Omental fat pad (tissue), 4 donors: ENCODE measurements at places on chromosomes 13 and 19. TPM values are rescaled to one million over a fixed set of nuclear protein-coding genes. Genes with fewer than 3 reads are reported as not detected.

DNA sequence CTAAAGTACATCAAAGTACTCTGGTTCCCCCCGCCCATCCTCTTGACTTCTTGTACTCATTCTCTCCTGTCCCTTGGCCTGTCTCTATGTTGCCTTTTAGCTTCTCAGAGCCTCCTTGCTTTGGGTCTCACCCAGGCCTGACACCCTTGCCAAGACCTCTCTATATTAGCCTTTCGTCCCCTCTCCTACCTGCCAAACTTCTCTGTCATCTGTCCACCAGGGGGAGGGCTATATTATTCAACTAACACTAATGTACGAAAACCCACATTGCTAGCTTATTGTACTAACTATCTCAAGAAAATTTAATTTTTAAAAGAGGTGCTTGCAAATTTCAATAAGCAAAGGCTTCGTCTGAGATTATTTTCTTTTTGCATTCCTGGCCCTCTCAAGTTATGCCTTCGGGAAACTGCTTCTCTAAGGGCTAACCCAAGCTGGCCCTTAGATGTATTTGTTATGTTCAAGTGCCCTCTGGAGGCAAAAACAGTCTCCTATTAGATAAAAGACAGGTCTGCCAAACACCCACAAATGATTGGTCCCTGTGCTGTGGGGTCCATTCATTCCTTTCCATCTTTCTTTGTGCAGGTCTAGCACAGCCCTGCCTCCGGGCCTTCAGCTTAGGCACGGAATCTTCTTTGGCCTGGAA lies 6.3 kb upstream of the MRPS31 start:
- no peak for DNase-seq

Gene CADM4
- 3.5 TPM for total RNA-seq

- no peak for DNase-seq
Measured at GRCh38 chr13:93922063-93922855, 557.2 kb downstream of the DCT start.

Gene PSG5
- total RNA-seq = not detected

Gene SYNGR4
- total RNA-seq = not detected

Gene GJB2
- 7.4 TPM for total RNA-seq

DNA sequence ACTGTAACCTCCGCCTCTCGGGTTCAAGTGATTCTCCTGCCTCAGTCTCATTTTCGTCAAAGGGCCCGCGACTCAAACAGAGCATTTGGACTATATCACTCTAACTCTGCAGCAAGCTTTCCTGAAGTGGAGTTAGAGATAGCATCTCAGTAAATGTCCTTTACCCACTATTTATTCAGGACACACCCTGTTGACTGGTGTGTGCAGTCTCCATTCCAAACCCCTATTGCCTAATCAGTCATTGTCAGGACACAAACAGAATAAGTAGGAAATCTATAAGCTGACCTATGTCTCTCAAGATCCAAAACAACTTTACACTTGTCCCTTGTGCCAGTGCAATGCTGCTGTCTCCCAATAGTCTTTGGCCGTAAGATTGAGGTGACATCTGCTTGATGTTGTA lies 1.4 kb downstream of the ZNF222 start:
- DNase-seq = no peak

Gene PLIN5
- 45.4 TPM for total RNA-seq

GRCh38 chr13:24288870-24289269 lies 20.5 kb upstream of the C1QTNF9 start:
- DNase-seq = no peak

Gene SAFB2
- 32.6 TPM for total RNA-seq

Gene IRGC
- total RNA-seq = not detected

GRCh38 chr19:49085868-49086232 lies 599 bp downstream of the SNRNP70 start:
- DNase-seq = no peak

Gene C1QTNF9B
- not detected for total RNA-seq

DNA sequence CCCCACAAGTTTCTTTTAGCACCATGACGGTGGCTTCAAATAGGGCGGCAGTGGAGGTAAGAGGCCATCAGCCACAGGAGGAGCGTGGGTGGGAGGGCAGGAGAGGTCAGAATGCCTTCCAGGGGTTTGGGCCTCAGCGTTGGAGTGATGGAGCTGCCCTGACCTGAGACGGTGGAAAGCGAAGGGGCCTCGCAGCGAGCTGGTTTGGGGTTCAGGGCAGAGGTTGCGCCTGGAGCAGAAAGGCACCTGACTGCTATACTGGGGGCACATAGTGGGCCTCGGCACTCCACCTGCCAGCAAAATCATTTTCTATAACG lies 382 bp upstream of the NAXD start:
- DNase-seq = no peak

- no peak for DNase-seq
Measured at GRCh38 chr13:95341441-95341840, 40.2 kb upstream of the ABCC4 start.

DNA sequence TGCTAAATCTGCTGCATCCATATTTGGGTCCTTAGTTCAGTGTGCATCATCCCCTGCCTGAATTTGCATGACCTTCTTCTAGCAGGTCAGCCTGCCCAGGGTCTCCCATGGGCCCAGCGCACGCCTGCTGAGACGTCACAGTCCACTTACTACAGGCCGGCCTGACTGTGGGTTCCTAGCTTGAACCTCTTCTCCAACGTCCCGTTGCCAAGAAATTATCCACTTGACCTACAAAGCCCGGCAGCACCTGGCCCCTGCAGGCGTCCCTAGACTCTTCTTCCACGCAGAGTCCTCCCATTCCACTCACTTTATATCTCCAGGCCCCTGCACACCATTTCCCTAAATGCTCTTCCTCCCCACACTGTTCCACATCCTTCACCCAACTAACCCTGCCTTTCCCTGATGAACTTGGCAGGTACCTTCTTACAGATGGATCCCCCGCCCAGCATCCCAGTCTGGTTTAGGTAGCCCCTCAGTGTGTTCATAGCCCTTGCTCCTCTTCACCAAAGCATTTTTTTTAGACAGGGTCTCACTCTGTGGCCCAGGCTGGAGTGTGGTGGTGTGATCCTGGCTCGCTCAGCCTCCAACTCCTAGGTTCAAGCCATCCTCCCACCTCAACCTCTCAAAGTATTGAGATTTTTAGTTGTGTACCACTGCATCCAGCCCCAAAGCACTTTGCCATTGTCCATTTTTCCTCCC lies 155.0 kb upstream of the SOX1 start:
- DNase-seq = no peak

Gene NCLN
- total RNA-seq = 47.3 TPM

- no peak for DNase-seq
Measured at GRCh38 chr19:11856596-11857250, 8.2 kb downstream of the ZNF439 start.

- DNase-seq = no peak
Measured at GRCh38 chr13:36913463-36913862, 6.6 kb downstream of the SMAD9 start.

DNA sequence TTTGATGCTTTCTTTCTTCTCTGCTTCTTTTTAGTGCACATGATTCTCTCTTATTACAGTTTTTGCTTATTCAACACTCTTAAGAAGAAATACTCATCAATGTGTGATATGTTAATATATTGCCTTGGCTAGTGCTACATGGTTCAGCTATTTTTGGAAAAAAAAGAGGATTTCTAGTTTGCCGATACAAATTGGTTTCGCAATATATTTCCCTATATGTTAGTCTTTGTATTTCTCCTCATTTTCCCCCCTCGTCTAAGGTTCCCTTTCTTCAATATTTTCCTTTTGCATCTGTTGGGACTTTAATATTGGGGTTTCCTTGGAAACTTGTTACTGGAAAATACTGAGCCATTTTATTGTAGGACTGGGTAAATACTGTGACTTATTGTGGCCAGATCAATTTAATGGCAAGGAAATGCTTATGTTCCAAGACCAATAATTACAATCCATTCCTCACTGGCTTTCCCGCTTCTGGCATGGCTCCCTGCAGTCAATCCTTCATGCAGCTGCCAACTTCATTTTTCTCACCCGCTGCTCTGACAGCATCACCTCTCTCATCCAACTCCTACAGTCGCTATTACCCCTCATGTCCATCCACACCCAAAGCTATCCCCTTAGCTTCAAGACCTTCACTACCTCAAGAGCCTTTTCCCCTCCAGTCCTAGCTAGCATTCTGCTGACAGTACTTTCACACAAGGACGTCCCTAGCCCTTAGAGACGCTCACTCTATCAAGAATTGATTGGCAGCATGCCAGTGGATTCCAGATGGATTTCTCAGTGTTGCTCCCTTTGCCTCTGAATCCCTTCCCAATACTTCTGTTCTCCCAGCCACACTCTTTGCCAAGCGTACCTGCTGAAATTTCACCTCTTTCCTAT lies 280.1 kb upstream of the TMTC4 start:
- no peak for DNase-seq
